CD8-positive, alpha-beta T cell (primary cell): ENCODE measurements at places on chromosomes 11 and 22.

DNA sequence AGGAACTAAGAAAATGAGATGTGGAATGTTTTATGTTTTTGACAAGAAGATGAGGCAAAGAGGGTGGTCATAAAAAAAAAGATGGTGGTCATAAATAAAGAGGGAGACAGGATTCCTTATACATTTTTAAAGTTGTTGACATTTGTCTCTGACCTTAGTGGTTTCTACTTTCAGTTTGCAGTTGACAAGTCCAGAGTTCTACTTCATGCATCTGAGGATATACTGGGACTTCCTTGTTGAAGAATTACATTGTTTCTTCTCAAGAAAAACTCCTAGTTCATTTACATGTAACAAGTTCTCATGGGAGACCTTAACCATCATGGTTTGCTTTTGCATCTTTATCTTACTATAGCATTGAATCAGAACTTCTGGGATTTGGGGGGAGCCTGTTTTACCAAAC is 1.2 kb downstream of the OR6X1 start:
- DNase-seq = no peak

DNA sequence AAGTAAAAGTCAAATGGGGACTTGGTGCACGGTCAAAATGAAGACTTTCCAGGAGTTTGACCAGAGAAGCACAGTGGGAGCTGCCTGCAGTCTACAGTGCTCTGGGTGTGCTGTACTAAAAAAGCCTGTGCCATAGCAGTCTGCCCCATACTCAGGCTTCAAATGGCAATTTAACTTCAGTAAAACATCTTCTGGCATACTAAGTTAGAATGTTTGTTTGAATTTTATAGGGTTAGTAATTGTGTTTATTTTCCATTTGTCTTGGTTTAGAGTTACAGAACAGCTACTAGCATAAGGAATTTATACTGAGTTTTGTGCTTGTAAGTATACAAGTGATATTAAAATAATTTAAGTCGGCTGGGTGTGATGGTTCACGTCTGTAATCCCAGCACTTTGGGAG is 29.3 kb upstream of the LIPT2 start:
- no peak for DNase-seq

DNA sequence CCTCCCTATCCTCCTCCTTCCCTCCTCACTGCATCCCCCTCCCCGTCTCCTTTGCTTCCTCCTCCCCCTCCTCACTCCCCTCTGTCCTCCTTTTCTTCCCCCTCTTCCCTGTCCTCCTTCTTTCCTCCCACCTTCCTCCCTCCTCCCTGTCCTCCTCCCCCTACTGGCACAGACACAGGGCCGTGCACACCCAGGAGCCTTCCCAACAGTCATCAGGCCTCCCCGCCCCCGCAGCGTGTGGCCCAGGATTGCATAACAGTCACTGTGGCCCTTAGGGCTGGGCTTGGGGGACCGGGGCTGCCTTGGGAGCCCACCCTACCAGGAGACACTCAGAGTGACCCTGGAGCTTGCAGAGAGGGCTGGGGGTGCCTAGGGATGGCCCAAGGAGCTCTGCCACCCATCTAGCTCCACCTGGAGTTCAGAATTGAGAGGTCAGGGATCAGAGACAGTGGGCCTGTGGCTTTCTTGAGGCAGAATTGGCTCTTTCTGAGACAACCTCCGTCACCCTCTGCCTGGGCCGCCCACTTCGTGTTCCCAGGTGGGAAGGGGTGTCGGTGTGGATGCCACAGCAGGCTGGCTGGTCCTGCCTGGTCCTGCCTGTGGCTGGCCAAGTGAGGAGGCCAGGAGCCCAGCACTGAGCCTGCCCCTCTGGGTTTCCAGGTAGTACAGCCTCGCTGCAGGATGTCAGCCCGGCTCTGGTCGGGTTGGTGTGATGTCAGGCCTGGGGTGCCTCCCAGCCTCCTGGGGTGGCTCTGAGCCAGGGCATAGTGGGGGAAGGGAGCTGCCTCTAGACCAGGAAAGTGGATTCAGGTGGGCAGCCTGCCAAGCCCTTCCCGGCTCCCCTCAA is 1.6 kb downstream of the SPI1 start:
- no peak for DNase-seq

- no peak for DNase-seq
Measured at GRCh38 chr11:126229858-126230540, 18.4 kb downstream of the FAM118B start.

- no peak for DNase-seq
Measured at GRCh38 chr11:4065086-4065485, 29.5 kb upstream of the RRM1 start.

DNA sequence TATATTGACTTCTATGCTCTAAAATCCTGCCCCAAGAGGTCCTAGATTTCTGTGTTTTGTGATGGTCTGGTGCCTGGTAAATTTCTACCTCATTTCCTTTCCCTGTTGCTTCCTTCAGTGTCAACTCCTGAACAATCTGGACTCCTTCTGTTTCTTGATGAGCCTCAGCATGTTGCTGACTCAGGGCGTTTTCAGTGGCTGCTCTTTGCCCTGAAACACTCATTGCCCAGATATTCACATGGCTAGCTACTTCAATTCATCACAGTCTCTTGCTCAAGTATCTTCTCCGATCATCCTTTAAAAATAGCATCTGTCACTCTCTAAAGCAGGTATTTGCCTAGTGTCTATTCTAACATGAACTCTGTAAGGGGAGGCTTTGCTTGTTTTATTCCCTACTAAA is 526.3 kb upstream of the RAG2 start:
- DNase-seq = no peak

DNA sequence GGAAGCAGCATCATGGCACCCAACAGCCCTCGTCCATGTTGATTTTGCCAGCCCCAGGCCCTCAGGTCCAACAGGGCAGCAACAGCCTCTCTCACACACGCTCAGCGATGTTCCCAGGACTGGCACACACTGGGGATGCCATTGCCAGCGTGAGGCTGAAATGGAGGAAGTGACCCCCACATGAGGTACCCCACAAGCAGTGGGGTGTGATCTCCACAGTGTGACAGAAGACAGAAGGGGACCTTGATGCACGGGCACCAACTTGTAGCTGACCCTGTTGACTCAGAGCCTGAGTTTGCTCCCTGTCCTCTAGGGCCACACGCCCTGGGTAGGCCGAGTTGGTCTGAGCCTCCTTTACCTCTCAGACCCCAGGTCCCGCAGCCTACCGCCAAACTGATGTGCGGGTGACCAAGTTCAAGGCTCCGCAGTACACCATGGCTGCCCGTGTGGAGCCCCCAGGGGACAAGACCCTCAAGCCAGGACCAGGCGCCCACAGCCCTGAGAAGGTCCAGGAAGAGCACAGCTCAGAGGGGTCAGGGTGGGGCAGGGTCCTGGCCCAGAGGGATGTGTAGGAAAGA is 6.2 kb downstream of the SCGB1C1 start:
- no peak for DNase-seq

DNA sequence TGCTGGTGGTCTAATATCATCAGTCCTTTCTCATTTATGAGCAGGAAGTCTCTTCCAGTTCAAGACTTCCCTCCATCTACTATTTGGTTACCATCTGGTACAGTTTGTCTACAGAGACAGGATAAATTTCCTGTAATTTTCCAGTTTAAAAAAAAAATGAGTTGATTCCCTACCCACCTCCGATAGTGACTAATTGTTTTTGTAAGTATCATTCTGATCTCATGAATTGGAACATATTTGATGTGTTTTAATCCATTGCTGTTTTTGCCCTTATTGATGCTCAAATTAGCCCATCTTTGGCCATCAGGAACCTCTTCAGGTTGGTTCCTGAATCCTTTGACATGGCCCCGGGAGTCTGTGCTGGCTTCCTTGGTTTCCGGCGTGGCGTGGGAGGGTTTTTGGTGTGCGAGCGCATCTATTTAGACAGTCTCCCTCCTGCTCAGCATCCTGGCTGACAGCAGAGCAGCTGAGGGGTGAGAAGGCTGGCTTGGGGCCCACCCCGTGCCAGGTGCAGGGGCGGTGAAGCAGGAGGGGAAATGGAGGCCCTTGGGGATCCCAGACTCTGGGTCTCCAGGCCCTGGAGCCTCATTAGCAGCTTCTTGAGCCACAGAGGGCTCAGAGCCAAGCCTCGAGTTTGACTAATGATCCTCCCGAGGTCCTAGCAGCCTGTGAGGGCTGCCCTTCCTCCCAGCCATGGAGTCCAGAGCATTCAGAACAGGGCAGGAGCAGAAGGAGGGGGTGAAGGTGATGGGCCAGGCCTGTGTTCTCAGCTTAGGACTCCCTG is 6.8 kb downstream of the OMP start:
- DNase-seq = no peak

GRCh38 chr11:66607126-66607834 is 9.2 kb upstream of the RBM14 start:
- no peak for DNase-seq

GRCh38 chr22:17106785-17107546 is 14.2 kb downstream of the TMEM121B start:
- DNase-seq = no peak
